Progenitor cell of endocrine pancreas (in vitro differentiated cells): ENCODE measurements at places on chromosomes 5 and 9. TPM values are rescaled to one million over a fixed set of nuclear protein-coding genes. Genes with fewer than 3 reads are reported as not detected.
A peak's percentile ranks its signal among the peaks of the same experiment; 100 is the strongest.

GRCh38 chr5:5335700-5336264 is 86.7 kb upstream of the ICE1 start:
- DNase-seq: no peak

DNA sequence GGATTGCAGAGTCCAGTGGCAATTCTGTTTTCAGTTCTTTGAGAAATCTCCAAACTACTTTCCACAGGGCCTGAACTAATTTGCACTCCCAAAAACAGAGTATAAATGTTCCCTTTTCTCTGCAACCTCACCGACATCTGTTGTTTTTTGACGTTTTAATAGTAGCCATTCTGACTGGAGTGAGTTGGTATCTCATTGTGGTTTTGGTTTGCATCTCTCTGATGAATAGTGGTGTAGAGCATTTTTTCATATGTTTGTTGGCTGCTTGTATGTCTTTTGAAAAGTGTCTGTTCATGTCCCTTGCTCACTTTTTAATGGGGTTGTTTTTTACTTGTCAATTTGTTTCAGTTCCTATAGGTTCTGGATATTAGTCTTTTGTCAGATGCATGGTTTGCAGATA is 72.6 kb downstream of the PALM2AKAP2 start:
- DNase-seq: no peak

- no peak for DNase-seq
Measured at GRCh38 chr5:113771483-113771882, 258.0 kb downstream of the YTHDC2 start.

GRCh38 chr9:133369933-133370332 is 5.9 kb downstream of the SURF4 start:
- no peak for DNase-seq

GRCh38 chr9:107755246-107755645 is 265.7 kb upstream of the KLF4 start:
- no peak for DNase-seq

- no peak for DNase-seq
Measured at GRCh38 chr5:73031839-73032238, 76.0 kb downstream of the FCHO2 start.

- DNase-seq: no peak
Measured at GRCh38 chr5:14242871-14243383, 99.8 kb downstream of the TRIO start.

DNA sequence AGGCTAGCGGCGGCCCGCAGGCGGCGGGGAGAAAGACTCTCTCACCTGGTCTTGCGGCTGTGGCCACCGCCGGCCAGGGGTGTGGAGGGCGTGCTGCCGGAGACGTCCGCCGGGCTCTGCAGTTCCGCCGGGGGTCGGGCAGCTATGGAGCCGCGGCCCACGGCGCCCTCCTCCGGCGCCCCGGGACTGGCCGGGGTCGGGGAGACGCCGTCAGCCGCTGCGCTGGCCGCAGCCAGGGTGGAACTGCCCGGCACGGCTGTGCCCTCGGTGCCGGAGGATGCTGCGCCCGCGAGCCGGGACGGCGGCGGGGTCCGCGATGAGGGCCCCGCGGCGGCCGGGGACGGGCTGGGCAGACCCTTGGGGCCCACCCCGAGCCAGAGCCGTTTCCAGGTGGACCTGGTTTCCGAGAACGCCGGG is 253 bp downstream of the SLC12A2 start:
- DNase-seq: peak; percentile 64

DNA sequence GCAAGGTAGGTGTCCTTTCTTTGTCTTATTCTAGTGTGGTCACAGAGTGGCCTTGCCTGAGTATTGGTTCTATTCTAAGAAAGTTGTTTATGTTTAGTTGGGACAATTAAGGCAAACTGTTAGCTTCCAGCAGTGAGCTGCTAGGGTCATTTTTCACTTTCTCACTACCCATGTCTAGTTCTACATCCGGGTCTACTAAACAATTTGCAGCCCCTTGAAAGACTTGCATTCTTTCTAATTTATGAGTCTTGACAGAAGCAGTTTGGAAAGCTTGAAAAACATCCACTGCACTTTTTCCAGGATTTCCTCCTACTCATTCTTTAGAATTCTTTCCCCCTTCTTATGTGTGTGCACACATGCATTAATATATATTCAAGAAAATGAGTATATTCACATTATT is 892.2 kb upstream of the ACO1 start:
- DNase-seq: no peak

DNA sequence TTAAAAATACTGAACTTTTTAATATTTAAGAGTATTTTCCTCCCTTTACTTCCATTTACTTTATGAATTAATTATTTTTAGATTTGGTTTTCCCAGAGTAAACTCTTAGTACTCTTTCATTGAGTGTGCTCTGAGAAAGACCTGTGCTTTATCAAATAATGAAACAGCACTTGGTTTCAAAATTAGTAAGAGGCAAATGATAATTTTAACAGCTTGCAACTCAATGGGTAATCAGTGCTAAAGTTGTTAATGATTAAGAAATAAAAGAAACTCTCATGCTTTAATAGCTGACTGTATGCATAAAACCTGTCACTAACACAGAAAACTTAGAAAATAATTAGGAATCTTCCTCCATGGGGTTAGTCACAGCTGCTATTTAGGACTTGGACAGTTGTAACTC is 244.4 kb downstream of the RFX3 start:
- no peak for DNase-seq

DNA sequence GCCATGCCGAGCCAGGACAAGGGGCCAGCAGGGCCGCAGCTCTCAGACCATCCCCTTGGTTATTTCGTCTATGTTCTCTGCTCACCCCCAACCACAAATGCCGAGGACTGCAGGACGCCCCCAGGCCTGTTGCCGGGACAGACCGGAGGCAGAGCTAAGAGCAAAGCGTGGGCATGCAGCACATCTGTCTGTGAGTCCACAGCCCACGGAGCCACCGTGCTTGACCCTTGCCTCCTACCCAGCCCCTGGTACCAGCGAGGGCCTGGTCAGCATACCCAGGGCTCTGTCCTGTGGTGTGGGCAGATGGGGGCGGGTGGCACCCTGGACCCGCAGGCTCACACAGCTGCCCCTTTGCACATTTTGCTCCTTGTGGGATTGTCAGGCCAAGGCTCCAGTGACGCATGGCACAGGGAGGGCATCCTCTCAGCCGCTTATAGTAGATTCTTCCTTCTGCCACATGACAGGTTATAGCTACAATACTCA is 4.7 kb downstream of the BRD3 start:
- DNase-seq: no peak

GRCh38 chr9:34179213-34180136 is 632 bp downstream of the UBAP1 start:
- DNase-seq: no peak

GRCh38 chr5:132662004-132662401 is 4.0 kb downstream of the IL13 start:
- DNase-seq: no peak

GRCh38 chr5:16131878-16132277 is 47.7 kb downstream of the MARCHF11 start:
- DNase-seq: no peak

GRCh38 chr9:71681708-71682272 is 86.5 kb downstream of the CEMIP2 start:
- DNase-seq: no peak

DNA sequence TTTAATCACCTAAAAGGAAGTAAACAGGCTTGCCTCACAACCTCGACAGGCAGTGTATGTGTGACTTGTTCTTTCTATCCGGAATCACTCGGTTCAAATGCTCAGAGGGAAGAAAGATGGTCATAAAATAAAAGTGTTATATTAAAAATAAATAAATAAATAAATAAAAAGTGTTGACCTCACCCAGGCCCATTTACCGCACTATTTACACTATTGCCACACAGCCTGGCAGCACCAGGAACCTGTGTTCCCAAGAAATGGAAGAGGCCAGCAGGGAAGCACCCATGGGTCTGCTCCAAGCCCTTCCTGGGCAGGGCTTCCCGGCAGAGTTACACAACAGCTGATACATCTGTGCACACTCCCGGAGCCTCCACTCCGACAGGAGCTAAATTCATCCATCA is 127.9 kb downstream of the EFNA5 start:
- DNase-seq: no peak

- no peak for DNase-seq
Measured at GRCh38 chr5:148949841-148950470, 112.9 kb downstream of the SH3TC2 start.

GRCh38 chr9:114081441-114082016 is 3.4 kb upstream of the AMBP start:
- no peak for DNase-seq

DNA sequence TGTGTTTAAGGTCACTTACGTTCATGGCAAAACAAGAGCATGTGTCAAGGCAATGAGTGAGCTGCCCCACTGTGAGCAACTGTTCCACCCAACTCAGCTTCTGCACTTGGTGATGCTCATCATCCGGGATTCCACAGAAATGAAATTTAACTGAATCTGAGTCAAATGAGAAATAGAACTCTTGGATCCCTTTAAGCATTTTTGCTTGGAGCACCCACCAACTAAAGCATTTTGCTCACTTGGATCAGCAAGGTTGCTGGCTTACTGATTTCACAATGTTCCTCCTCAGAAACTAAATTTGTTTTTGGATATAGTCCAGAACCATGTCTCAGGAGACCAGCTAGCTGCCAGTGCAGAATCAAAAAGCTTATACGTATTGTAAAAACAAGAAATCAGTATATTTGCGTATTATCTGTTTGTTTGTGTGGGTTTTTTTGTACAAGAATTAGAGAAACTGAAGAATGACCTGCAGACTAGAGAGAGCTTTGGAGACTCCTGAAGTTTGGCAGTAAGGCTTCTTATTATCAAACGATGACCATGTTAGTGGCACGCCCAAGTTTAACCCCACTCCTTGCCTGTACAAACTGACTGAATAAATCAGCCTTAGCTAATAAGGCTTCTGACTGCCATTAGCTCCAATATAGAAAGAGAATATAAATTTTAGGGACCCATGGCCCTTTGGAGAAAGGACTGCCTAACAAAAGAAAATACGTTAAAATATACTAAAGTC is 153.8 kb upstream of the FST start:
- DNase-seq: no peak

DNA sequence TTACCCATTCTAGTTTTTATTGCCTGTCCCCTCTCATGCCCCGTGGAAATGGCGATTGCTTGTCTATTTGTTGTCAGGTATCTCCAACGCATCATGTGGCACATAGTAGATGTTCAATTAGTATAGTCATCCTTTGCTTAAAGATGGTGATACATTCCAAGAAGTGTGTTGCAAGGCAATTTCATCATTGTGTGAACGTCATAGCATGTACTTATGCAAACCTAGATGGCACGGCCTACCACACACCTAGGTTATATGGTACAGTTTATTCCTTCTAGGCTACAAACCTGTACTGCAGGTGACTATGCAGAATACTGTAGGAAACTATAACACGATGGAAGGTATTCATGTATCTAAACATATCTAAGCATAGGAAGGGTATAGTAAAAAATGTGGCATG is 163.9 kb upstream of the DAPK1 start:
- no peak for DNase-seq

GRCh38 chr5:90718387-90718786 is 159.8 kb downstream of the ADGRV1 start:
- DNase-seq: no peak

- DNase-seq: no peak
Measured at GRCh38 chr9:16824545-16825330, 45.7 kb downstream of the BNC2 start.

- no peak for DNase-seq
Measured at GRCh38 chr9:91515074-91515687, 91.5 kb upstream of the NFIL3 start.

DNA sequence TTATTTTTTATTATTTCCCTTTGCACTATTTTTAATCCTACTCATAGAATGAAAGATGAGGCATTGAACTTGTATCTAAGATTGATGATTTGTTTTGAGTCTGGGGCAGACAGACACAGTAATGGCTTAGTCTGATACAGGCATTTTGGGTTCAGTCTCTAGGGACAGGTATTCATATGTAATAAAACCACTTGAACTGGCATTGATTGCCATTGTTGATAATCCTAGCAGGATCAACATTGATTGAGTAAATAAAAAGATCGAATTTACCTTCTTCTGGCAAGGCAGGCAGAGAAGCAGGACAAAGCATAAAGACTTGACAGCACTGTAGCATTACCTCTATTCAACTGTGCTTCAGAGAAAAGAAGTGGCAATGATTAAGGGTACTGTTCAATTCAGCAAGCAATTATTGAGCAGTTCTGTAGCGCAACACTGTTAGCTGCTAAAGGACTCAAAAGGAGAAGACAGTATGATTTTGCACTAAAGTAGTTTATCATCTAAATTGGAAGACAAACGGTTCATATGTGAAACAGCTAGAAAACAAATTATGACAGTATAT is 144.4 kb downstream of the COMMD10 start:
- no peak for DNase-seq

DNA sequence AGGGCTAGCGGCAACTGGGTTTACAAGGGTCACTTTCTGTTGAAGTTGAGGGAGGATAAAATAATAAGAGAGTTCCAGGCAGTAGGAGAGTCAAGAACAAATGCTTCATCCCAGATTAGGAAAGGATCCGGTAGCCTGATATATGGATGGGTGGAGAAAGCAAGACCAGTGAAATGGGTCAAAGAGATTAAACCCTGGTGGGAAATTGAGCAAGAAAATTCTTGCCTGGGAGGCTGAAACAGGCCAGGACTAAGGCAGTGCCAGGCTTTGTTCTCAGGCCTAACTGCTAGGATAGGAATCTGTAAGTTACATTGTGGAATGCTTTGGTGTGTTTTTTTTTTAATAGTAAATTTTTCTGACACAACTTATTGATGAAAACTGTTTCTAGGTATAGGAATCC is 257.4 kb upstream of the RFX3 start:
- no peak for DNase-seq

DNA sequence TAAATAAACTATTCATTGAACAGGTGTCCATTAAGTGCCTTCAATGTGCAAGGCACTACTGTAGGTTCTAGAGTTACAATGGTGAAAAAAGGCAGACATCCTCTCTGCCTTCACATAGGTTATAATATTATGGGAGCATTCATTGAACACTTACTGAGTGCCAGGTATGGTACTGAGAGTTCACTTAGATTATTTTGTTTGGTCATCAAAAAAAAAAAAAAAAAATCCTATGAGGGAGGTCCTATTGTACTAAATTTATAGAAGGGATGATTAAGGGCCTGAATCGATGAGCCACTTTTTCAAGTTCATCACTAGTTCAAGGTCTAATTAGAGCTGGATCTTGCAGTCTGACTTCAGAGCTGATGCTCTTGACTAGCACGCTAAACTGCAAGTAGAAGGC is 22.8 kb upstream of the PANK3 start:
- no peak for DNase-seq

Gene ITGA2
- 5.1 and 6.6 TPM in 2 replicates for total RNA-seq

Gene IL17B
- not detected in 2 replicates for total RNA-seq

Gene HMCN2
- 0.26 and 0.31 TPM in 2 replicates for total RNA-seq

Gene FCN1
- total RNA-seq: not detected in 2 replicates

Gene C5
- 42.8 and 47.1 TPM in 2 replicates for total RNA-seq

Gene IL33
- 0.13 TPM in 1 of 2 replicates, not detected in the other for total RNA-seq

Gene PFN3
- not detected in 2 replicates for total RNA-seq

Gene TXNDC8
- not detected in 2 replicates for total RNA-seq

Gene SLC36A2
- not detected in 2 replicates for total RNA-seq

Gene TSLP
- not detected in 2 replicates for total RNA-seq

Gene TRPM6
- total RNA-seq: 0.10 and 0.20 TPM in 2 replicates

Gene DDX4
- not detected in 2 replicates for total RNA-seq

Gene GABRA1
- 0.19 TPM in 1 of 2 replicates, not detected in the other for total RNA-seq

Gene MZB1
- total RNA-seq: 0.24 and 0.80 TPM in 2 replicates

Gene LOX
- total RNA-seq: 0.19 and 0.42 TPM in 2 replicates
